ENCODE measurements at places on chromosomes 6 and 20. TPM values are rescaled to one million over a fixed set of nuclear protein-coding genes. Genes with fewer than 3 reads are reported as not detected.

BPIFB4 gene
- total RNA-seq: not detected

LINC00237 gene
- total RNA-seq: not detected

ABRACL gene
- 18.6 TPM for total RNA-seq

MUCL3 gene
- total RNA-seq: under 0.01 TPM

SRSF12 gene
- 0.17 TPM for total RNA-seq

BNIP5 gene
- not detected for total RNA-seq

EYA2 gene
- total RNA-seq: 0.23 TPM

MROH8 gene
- total RNA-seq: 5.1 TPM

CRISP3 gene
- total RNA-seq: 0.08 TPM

SLC22A7 gene
- total RNA-seq: 143 TPM

THBS2 gene
- total RNA-seq: 7.5 TPM

ULBP3 gene
- total RNA-seq: 2.3 TPM

CTSA gene
- 48.1 TPM for total RNA-seq

VSX1 gene
- 0.08 TPM for total RNA-seq

DUSP22 gene
- 9.5 TPM for total RNA-seq

WFDC5 gene
- not detected for total RNA-seq

GMNN gene
- total RNA-seq: 34.9 TPM

ULBP2 gene
- 0.14 TPM for total RNA-seq

KCNQ5 gene
- 0.17 TPM for total RNA-seq

TMEM244 gene
- total RNA-seq: not detected

BFSP1 gene
- 0.17 TPM for total RNA-seq

NKX2-4 gene
- total RNA-seq: not detected

MYL9 gene
- 5.4 TPM for total RNA-seq

BTN1A1 gene
- not detected for total RNA-seq

ID4 gene
- total RNA-seq: 1.4 TPM

HLA-DRB5 gene
- total RNA-seq: 42.9 TPM

TFAP2B gene
- total RNA-seq: not detected

RAET1L gene
- total RNA-seq: not detected

AVP gene
- not detected for total RNA-seq

SLC17A1 gene
- 11.1 TPM for total RNA-seq

SAPCD1 gene
- total RNA-seq: 0.59 TPM

ATXN1 gene
- 29.7 TPM for total RNA-seq
